ENCODE measurements at places on chromosomes 16 and 17. TPM values are rescaled to one million over a fixed set of nuclear protein-coding genes. Genes with fewer than 3 reads are reported as not detected.

GRCh38 chr17:78893684-78894083 is 9.3 kb downstream of the CEP295NL start:
- no peak for DNase-seq

DNA sequence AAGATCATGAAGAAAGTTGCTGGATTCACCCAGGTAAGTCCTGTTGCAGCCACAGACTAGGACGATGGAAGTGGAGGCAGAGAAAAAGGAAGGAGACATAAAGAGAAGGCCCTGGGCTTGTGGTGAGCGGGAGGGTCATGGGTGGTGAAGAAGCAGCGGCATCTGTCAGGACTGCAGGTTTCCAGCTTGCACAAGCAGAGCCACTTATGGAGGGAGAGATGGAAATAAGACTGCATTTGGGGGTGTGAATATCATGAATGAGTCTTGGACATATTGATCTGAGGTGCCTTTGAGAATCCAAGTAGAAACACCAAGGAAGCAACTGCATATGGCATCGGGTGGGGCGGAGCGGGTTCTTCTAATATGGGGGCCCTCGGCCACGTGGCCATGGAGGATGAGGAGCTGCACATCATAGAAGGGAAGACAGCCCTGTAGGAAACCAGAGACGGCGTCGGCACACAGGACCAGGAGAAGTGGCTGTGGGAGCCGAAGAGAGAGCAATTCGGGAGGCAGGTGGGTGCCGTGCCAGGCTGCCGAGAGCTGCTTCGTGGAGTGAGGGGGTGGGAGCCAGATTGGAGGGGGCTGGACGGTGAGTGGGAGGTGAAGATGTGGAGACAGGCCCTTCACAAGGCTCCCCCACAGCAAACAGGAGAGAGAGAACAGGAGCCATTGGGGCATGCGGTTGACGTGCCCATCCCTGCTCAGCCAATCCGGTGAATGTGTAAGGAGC is 243.5 kb downstream of the GSG1L start:
- no peak for DNase-seq

GRCh38 chr16:13886608-13887007 is 33.3 kb upstream of the ERCC4 start:
- DNase-seq: no peak

Gene CYBA
- total RNA-seq: 150 TPM

GRCh38 chr17:75146592-75146991 is 7.7 kb downstream of the JPT1 start:
- no peak for DNase-seq

Gene ZNF263
- 21.0 TPM for total RNA-seq

DNA sequence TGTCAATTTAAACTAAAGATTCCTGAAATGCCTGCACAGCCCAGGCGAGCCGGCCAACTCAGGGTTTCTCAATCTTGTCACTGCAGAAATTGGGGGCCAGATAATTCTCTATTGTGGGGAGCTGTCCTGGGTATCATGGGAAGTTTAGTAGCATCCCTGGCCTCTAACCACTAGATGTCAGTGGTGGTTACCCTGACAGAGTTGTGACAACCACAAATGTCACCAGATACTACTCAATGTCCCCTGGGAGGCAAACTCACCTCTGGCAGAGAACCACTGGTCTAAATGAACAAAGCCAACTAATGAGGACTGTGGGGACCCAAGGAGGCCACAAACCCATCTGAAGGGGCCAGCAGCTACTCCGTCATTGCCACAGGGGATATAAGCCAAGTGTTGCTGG is 90.9 kb downstream of the MYH11 start:
- no peak for DNase-seq

Gene C16orf96
- not detected for total RNA-seq

GRCh38 chr17:41382394-41382793 is 288 bp upstream of the KRT34 start:
- DNase-seq: no peak

GRCh38 chr17:46851029-46851741 is at the start of gene WNT9B:
TSS of gene WNT9B (plus strand) at chr17:46851583. CDS start at chr17:46851639, 56 bp downstream.
- DNase-seq: no peak

- no peak for DNase-seq
Observed at GRCh38 chr16:12010388-12011251, 34.1 kb downstream of the SNX29 start.

GRCh38 chr16:86224126-86224525 is 286.2 kb upstream of the FOXF1 start:
- no peak for DNase-seq

DNA sequence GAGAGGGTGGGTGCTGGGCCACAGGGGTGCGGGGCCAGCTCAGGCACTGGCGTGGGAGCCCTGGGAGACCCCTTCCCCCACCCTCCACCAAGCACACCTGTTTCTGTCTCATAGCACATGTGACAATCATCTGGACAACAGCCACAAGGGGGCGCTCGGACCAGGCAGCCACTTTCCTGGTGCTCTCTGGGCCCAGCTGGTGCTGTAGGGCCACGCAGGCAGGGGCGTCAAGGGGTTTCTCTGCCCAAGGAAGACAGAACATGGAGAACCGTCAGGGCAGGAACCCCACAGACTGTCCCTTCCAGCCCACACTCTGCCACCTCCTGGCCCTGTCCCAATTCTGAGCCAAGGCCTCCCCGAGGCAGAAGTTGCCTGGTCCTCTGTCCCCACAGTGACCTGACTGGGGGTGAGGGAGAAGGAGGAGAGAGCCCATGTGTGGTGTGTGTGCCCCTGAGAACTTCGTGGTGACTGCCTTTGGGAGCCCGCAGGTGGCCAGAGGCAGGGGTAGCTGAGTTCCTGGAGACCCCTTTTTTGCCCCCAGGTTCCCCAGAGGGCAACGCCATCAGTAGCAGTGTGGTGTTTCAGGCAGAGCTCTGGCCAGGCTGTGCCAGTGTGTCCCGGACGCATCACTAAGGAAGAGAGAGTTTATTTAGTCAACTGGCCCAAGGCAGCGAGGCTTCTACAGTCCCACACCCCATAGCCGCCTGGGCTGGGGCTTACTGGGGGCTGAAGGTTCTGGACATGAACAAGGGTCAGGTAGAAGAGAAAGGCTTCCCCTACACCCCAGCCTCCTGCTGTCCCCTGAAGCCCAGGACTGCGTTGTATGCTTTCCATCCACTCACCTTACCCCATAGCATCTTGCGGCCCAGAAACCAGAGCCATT is 3.1 kb upstream of the SETD6 start:
- DNase-seq: peak; percentile 85

- DNase-seq: no peak
Observed at GRCh38 chr17:8806253-8806925, 7.2 kb upstream of the MFSD6L start.

GRCh38 chr16:77383606-77384187 is 51.1 kb downstream of the ADAMTS18 start:
- no peak for DNase-seq

DNA sequence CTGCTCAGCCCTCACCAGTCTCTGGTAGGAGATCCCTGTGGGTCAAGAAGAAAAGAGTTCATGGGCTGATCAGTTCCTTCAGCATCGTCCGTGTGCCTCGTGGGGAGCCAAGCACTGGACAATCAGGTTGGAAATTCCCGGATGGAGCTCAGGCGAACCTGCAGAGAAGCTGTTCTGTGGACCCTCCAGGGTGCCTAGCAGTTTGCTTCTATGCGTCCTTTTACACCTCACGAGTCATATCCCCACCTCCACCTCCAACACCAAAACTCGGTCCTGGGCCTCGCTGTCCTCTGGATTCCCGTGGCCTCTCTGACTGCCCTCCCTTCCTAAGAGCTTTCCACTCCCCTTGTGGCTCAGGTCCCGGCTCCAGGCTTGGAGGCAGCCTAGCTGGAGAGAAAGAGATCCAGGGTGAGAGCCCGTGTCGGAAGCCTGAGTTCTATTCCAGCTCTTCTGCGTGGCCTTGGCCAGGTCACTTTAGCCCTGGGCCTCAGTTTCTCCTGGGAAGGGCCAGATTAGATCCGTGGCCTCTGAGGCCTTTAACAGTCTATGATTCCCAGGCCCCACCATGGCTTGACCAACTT is 26.2 kb upstream of the PIK3R6 start:
- DNase-seq: no peak

- peak; percentile 75 for DNase-seq
Observed at GRCh38 chr16:71542377-71542776, 16.2 kb downstream of the CHST4 start.

DNA sequence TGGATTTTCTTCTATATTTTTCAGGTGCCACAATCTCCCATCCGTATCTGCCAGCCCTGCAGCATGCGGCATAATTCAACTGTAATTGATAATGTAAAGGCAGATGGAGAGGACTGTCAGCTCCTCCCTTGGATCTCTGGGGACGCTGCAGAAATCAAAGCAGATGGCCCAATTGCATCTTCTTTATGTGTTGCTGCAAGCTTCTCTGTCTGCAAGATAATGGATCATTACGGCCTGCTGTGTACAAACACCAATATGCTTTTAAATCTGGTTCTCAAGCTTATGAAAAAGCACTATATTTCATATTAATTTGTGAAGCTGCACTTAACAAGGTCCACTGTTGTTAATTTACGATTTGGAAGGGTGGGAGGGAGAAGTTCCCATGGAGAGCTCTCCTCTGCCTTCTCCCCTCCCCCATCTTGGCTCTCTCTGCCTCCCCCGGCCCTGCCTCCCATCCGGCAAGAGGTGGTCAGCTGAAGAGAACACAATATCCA is 607.5 kb downstream of the TOX3 start:
- no peak for DNase-seq

GRCh38 chr16:66690106-66690847 is 6.3 kb downstream of the CMTM4 start:
- no peak for DNase-seq

GRCh38 chr16:85187002-85187401 is 74.7 kb upstream of the CIBAR2 start:
- DNase-seq: no peak

GRCh38 chr16:85436636-85437165 is 176.4 kb upstream of the GSE1 start:
- peak; percentile 89 for DNase-seq

DNA sequence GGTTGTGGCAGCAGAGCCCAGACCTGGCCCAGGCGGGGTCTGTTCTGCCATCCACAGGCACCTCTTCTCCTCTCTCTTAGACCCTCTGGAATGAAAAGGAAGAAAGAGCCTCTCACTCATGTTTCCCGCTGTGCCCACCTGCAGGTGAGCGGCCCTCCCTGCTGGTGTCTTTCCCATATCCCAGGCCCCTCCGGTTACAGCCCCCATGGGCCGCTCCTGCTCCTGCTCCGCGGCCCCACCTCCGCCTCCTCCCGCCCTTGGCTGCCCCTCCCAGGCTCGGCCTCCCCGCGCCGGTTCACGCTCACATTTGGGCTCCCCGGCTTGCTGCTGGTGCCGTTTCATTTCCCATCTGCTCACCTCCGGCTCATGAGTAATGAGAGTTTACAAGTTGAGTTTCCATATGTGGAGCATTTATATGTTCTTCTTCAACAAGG is 98.7 kb upstream of the SDK2 start:
- DNase-seq: no peak

- DNase-seq: peak; percentile 89
Observed at GRCh38 chr16:81448154-81449131, 3.8 kb downstream of the CMIP start.

GRCh38 chr16:9206156-9206555 is 114.7 kb downstream of the HAPSTR1 start:
- no peak for DNase-seq

DNA sequence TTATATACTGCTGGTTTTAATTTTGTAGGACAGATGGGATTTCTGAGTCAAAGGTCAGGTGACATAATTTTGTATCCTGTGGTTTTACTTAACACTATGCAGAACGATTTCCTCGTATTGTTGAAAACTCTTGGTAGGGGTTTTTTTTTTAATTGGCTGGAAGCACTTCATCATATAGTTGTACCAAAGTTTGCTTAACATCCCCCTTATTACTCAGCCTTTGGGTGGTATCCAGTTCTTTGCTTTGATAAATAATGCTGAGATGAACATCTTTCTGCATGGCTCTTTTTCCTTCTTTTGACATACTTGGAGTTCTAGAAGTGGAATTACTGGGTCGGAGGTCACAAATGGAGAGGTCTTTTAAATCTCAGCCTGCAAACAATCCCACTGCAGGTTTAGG is 419.1 kb downstream of the MAF start:
- DNase-seq: no peak

Gene ALDH3A1
- total RNA-seq: 5.9 TPM

- DNase-seq: no peak
Observed at GRCh38 chr17:80817861-80818260, 173.8 kb upstream of the CHMP6 start.

DNA sequence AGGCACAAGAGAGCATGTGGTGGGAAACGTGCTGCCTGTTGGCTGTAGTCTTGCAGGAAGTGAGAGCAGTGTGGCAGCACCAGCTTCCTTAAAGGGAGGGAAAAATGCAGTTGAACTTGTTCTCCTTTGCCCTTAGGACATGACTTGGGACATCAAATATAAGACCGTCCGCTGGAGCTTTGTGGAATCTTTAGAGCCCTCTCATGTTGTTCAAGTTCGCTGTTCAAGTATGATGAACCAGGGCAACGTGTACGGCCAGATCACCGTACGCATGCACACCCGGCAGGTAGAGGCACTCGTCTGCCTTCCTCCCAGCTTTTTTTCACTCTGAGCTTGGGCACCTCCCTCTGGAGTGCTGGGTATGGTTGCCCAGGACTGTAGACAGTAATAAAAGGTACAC is 23.3 kb downstream of the GPR179 start:
- no peak for DNase-seq

Gene TEKT1
- not detected for total RNA-seq

- DNase-seq: no peak
Observed at GRCh38 chr17:64196601-64197000, 66.5 kb downstream of the TEX2 start.

Gene CLDN7
- total RNA-seq: 934 TPM

Gene CCL16
- 0.20 TPM for total RNA-seq

Gene CACNG5
- total RNA-seq: not detected

DNA sequence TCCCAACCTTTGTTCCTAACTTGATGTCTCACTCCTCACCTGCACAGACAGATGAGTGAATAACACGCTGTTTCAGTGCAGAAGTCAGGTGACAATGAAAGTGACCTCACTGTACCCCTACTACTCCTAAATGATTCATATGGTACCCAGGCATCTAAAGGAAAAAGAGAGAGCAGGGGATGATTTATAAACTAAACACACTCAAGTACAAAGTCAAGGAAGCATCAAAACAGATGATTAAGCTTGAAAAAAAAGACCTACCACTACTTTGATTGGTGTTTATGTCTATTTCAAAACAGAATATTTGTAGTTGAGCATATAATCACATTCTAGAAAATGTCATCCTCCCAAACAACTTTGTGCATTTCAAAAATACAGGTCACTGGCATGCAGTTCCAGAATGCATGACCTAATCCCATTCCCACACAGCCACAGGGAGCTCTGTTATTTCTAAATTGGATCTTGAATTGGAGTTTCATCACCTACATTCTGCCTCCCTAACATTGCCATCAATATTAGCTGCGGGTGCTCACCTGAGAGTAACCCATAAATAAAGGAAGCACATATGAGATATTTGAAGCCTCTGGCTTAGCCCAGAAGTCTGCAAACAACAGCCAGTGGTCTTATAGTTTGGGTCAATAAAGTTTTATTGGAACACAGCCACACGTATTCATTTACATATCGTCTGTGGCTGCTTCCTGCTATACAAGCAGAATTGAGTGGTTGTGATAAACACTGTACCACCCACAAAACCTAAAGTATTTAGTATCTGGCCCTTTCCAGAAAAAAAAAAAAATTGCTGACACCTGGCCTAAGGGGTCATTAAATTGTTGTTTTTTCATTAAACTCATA is 14.0 kb downstream of the HS3ST3A1 start:
- DNase-seq: no peak

Gene AXIN2
- total RNA-seq: 39.3 TPM

All from mucosa of descending colon (tissue), 3 donors.